ENCODE measurements at places on chromosomes 6 and 20. TPM values are rescaled to one million over a fixed set of nuclear protein-coding genes. Genes with fewer than 3 reads are reported as not detected.

The MAP7 gene
- total RNA-seq: 7.9 TPM

DNA sequence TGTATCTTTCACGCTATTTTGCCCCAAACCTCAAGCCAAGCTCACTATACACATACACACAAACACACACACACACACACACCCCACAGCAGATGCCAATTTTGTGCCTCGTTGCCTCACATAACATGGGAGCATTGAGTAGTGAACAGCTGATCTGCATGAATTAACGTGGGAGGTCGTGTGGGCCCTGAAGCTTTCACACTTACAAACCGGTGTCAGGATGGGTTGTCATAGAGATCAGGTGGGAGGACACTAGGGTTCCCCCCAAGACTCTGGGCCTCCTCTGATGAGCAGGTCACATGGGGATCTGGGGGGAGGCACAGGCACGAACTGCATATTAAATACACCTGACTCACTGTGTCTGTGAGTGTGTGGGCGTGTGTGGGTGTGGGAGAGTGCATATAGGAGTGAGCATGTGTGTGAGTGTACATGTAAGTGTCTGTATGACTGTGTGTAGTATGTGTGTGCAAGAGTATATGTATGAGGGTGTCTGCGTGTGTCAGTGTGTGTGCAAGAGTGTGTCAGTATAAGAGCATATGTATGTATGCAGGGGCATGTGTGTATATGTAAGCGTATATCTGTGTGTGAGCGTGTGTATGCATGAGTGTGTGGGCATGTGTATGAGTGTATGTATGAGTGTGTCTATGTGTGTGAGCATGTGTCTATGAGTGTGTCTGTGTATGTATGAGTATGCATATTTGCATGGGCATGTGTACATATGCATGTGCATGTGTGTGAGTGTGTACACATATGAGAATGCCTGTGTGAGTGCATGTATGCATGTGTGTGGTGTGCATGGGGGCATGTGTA lies 370.4 kb downstream of the PREX1 start:
- no peak for DNase-seq

The PLCB4 gene
- 36.4 TPM for total RNA-seq

- no peak for DNase-seq
These were observed 101.0 kb upstream of the BEND3 start for GRCh38 chr6:107216197-107216933.

DNA sequence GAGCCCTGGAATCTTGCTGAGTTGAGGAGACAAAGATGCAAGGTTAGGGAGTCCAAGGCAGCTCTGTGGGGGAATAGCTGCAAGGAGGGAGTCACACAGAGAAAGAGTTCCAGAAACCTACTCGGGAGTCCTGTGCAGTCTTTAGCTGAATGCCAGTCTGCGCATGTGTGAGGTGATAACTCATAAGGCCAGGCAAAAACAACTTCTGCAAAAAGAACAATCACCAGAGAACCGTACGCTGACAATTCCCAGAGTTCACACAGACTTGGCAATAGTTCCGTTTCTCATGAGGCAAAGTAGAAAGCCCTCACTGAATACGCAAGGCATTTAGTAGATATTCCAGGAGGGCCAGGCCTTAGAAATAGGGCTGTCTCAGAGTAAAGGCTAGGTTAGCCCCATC lies 135.2 kb upstream of the TAB2 start:
- no peak for DNase-seq

The GMPR gene
- 3.9 TPM for total RNA-seq

GRCh38 chr6:135883045-135883444 lies 31.5 kb downstream of the PDE7B start:
- no peak for DNase-seq

GRCh38 chr20:61900011-61900944 lies 165.4 kb downstream of the TAF4 start:
- DNase-seq: peak; percentile 26

DNA sequence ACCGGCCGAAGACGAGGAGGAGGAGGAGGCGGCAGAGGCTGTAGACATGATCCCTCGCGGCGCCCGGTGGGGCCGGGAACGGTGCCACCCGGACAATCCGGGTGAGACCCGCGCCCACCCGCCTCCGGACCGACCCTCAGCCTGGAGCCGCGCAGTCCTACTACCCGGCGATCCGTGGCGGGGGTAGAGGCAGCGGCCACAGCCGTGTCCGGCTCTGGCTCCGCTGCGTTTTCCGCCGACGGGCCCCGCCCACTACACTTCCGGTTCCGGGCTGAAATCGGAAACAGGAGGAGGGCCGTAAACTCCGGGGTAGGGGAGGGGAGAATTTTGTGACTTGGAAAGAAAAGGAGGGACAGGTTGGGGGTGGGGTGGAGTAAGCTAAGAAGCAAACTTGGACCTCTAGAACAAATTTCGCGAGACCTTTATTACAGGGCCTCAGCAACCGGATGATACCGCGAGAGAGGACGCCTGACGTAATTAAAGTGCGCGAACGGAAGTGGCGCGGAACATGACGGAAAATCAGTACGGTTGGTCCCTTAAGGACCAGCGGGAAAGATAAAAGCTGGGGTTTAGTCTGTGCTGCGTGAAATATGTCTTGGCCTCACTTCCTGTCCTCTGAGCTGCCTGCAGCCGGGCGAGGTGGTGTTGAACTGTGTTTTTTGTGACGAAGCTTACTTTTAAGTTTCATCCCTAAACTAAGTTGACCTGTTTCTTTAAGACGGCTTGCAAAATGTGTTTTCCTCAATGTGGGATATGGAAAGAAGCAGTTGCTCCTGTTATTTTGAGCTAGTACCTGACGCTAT lies at the start of gene MAP3K7:
MAP3K7 (minus strand) TSS at position 237 of the 803 bp plus-strand sequence; CDS start at position 48, 189 bp downstream.
- DNase-seq: peak; percentile 87

DNA sequence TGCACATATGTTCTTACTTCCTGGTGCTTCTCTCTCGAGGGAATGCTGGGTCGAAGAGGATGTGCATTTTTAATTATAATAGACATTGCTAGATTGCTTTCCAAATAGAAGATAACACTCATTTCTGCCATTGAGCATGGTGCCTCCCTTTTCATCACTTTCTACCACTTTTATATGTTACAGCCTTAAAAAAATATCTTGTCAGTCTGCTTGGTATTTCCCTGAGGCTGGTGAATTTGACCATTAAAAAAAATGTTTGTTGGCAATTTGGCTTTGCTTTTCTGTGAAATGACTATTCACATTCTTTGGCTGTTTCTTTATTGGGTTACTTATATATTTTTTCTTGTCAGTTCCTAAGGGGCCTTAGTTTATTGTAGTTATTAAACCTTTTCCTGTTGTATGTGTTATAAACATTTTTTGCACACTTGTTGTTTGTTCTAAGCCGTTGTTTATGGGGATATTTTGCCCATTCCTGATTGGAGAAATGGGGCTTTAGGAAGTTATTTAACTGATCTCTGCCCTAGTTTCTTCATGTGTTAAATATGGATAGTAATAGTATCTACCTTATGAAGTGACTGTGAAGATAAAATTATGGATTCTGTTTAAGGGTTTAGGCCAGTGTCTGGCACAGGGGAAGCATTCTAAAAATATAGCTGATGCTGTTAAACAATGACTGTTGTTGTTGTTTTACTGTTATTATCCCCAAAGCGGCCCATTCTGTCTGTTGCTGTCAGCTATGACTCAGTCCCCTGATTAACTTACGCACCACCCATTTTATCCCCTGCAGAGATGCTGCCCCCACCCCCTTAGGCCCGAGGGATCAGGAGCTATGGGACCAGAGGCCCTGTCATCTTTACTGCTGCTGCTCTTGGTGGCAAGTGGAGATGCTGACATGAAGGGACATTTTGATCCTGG lies 3.8 kb downstream of the DDR1 start:
- DNase-seq: no peak

GRCh38 chr6:87729965-87730719 lies 28.1 kb upstream of the AKIRIN2 start:
- no peak for DNase-seq

DNA sequence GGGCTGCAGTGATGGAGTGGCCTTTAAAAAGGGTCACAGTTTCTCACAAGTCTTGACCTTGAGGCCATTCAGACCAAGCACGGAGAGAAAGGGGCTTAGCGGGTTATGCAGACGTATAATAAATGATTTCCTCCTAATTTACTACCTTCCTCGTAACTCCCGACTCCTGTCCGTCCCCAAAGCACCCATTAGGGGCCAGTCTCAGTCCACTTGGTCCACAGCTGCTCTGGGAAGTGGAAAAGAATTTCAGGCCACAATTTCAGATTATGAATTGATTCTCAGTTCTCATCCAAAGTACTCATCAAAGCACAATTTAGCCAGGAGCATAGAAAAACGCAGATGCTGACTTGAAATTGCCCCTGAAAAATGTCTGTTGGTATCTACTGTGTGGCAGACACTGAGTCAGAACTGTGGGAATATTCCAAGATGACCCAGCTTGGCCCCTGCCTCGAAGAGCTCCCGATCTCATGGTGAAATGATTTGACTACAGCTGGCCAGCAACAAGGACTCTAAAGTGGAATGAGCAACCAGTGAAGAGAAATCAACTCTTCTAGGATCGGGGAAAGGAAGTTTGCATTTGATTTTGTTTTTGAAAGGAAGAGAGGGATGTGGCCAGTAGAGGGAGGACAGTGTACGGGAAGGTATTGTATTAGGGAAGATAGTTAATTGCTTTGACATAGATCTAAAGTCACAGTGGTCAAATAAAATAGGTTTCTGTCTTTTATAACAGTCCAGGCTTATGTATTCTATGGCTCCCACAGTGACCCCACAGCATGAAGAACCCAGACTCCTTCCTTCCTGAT lies 15.2 kb upstream of the STK35 start:
- DNase-seq: no peak

The POU5F1 gene
- total RNA-seq: not detected

The PRL gene
- 0.54 TPM for total RNA-seq

GRCh38 chr20:35284992-35285805 lies 627 bp upstream of the EIF6 start:
- DNase-seq: no peak

DNA sequence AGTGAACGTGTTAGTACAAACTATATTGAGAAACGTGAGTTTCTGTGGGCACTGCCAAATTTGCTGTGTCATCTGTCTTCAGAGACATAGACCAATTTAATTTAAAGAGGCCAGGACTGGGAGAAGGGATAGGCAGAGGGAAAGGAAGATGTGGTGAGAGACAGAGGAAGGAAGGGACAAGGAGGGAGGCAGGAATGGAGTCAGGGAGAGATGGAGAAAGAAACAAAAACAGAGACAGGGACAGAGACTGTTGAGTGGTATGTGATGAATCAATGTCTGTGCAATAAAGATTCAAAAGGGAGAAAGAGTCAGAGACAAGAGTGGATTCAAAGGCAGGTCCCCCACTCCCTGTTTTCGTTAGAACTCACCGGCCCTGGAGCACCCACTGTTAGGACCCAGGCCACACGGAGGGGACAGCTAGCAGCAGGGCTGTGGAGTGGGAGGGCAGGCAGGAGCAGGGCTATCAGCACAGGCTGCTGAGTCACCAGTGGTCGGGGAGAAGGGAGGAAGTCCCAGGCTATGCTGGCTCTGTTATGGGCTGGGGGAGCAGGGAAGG lies 51.6 kb upstream of the CHD6 start:
- DNase-seq: no peak

Measured in cerebellum (tissue), 4 donors.